ENCODE measurements at places on chromosomes 6 and 20.

- DNase-seq, result no peak
Observed at GRCh38 chr6:100617633-100618350, 153.1 kb upstream of the SIM1 start.

DNA sequence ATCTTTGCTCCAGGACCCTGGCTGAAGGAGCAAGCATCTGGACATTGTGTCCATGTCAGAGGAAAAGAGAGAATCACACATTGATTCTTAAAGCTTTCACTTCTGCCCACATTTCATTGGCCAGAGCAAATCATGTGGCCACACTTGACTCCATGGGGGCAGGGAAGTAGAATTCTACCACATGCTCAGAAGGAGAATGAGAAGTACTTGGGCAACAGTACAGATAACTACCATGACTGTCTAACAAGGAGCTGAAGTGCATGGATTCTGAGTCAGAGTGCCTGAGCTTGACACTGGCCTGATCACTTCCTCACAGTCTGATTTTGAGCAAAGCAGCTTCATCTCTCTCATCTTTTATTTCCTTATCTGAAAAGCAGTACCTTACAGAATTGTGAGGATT lies 38.6 kb downstream of the GHRH start:
- DNase-seq, result no peak

DNA sequence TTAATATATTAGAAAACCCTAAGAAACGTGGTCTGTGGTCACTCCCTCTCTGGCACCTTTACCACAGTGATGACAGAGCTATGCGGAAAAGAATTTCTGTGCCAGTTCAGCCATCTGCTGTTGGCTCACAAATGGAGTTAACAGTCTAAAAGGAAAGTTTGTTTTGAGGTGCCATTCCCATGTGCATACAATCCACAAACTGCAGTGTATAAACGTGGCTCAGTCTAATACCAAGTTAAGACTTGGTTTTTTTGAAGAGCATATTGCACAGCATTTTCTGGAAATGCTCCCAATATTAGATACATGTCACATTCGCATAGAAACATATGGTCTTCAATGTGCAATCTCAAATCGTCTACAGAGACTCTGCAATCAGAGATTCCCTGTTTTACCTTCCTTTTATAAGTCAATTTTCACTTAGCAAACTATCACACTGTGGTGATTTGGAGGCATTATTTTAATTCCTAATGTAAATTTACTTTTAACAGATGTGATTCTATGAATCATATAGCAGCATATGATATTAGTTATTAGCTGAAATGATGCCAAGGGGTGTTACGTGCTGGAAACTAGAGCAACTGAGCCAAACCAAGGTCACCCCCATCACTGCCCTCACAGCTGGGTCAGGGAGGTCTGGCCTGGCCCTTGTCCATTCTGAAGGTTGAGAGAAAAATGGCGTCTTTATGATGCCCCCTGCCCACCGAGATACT lies 383.5 kb downstream of the PRKN start:
- DNase-seq, result no peak

DNA sequence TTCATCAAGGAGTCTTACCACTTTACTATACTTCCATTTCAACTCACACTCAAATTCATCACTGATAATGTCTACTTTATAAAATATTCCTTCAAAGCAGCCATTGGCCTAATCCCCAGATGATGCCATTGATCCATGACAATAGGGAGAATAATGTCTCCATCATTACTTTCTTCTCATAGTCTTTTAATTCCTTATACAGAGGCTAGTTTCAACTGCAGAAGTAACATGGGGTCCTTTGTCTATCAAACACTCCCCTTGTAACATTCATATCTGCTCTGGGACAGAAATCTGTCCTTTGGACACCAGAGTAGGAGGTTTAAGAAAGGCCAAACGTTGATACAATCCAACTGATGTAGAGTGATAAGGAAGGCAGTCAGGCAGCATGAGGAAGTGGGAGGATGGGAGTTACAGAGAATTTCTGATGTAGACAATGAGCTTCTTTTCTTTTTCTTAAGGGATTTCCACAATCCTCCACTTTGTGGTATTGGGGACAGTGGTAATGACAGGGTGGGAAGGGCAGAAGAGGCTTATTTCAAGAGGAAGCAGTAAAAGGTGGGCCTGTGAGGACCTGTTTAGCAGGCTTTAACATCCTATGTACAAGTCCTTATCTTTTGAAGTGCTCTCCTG lies 18.9 kb upstream of the HLA-DOA start:
- DNase-seq, result no peak

GRCh38 chr6:132391391-132392269 lies 9.6 kb downstream of the MOXD1 start:
- no peak for DNase-seq

GRCh38 chr6:56193846-56194245 lies 53.5 kb downstream of the COL21A1 start:
- no peak for DNase-seq

DNA sequence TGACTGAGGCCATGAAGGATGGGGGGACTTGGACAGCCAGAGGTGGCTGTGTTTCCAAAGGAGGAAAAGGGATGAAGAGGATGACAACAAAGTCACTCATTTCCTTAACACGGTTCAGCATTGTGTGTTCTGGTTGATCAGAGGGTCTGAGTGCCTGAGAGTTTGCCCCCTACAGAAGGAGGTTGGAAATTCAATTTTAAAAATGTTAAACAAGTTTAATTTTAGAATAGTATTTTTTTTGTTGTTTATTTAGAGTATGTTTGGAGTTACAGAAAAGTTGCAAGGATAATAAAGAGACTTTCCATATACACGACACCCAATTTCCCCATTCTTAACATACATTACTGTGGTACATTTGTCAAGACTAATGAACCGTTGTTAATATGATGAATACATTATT lies 10.3 kb upstream of the VAPB start:
- no peak for DNase-seq

- no peak for DNase-seq
Observed at GRCh38 chr6:110366975-110367374, 8.8 kb upstream of the METTL24 start.

DNA sequence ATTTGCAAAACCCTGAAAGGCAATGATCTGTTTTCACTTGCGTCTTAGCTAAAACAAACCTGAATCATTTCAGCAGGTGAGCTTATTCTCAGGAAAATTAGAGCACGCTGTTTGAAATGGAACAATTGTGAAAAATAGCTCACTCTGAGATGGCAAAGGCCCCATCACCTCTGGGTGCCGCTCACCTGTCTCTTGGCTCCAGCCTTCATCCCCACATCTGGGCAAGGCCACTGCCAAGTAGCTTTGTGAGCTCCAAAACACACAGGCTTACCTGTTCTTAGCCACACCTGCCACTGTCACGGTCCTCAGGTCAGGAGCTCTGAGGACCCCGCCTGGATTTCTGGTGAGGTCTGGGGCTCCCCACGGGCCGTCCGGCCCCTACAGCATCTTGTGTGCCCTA lies 66.7 kb downstream of the SMOC2 start:
- no peak for DNase-seq

GRCh38 chr6:2756687-2757224 lies 6.0 kb upstream of the MYLK4 start:
- DNase-seq, result no peak

DNA sequence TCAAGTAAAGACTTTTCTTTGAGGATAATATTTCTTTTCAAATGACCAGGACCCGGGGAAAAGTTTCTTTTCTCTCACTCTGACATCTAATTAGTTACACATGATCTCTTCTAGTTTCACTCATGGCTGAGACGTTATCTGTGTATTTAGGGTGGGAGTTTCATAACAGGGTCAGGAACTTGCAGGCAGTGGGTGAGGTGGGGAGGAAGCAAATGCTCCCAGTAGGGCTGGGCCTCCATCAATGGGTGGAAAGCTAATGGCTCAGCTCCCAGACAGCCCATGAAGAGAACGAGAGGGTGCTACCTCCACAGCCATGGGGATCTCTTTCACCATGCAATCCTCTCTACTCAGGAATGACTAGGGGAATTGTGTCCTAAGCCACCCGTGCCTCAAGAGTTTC lies 119.3 kb downstream of the F13A1 start:
- no peak for DNase-seq

- DNase-seq, result no peak
Observed at GRCh38 chr6:7334685-7335084, 21.7 kb upstream of the SSR1 start.

DNA sequence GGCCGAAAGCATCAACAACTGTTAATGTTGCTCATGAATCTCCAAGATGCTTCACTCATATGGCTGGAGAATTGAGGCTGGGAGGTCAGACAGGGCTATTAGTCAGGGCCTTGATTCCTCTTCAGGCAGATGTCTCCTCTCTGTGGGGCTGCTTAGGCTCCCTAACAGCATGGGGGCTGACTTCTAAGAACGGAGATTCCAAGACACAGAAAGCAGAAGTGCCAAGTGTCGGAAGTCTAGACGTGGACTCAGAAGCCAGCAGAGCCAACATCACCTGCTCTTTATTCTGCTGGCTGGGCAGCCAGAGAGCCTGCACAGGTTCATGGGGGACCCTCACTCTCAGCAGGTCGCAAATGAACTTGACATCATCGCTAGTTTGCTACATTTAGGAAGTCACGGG lies 279.8 kb downstream of the CDH26 start:
- DNase-seq, result no peak

GRCh38 chr6:11066505-11067347 lies 22.6 kb upstream of the ELOVL2 start:
- no peak for DNase-seq

- DNase-seq, result no peak
Observed at GRCh38 chr6:159137676-159138075, 31.5 kb upstream of the FNDC1 start.

DNA sequence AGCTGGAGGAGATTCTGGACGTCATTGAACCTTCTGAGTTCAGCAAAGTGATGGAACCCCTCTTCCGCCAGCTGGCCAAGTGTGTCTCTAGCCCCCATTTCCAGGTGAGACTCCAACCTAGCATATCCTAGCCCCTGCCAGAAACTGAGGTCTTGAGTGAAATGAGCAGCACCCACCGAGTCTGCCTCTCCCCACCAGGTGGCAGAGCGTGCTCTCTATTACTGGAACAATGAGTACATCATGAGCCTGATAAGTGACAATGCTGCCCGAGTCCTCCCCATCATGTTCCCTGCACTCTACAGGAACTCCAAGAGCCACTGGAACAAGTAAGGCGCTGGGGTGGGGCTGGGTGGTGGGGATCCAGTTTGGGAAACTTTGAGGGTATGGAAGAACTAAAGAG lies 4.6 kb downstream of the MEA1 start:
- DNase-seq, result no peak

GRCh38 chr6:39684790-39685488 lies 40.3 kb downstream of the KIF6 start:
- no peak for DNase-seq

DNA sequence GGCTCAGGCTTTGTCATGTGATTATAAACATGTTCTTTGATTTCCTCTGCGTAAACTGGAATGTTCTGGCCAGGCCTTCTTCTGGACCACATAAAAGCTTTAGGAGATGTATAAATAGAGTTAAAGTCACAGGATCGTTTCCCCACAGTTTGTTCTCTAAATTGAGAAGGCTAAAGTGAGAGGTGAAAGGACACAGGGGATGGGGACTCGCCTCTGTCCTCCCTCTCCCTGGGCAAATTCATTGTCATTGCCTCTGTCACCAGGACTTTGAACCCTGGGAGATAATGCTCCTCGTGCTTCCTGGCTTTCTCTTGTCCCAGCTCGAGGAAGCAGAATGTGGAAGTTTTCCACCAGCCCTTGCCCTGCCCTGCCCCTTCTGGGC lies 20.3 kb upstream of the ZFAND3 start:
- no peak for DNase-seq

- no peak for DNase-seq
Observed at GRCh38 chr6:9316831-9317230, 881.5 kb upstream of the SLC35B3 start.

GRCh38 chr6:66344796-66345195 lies 637.8 kb upstream of the EYS start:
- no peak for DNase-seq

Data from H1 (cell line).